ENCODE measurements at places on chromosomes 16 and 17.
A peak's percentile ranks its signal among the peaks of the same experiment; 100 is the strongest.

GRCh38 chr17:68396226-68397107, 60.8 kb downstream of the WIPI1 start:
- no peak for DNase-seq

- DNase-seq, result peak; percentile 17
These were observed 387.1 kb upstream of the TNRC6C start for GRCh38 chr17:77571155-77571981.

DNA sequence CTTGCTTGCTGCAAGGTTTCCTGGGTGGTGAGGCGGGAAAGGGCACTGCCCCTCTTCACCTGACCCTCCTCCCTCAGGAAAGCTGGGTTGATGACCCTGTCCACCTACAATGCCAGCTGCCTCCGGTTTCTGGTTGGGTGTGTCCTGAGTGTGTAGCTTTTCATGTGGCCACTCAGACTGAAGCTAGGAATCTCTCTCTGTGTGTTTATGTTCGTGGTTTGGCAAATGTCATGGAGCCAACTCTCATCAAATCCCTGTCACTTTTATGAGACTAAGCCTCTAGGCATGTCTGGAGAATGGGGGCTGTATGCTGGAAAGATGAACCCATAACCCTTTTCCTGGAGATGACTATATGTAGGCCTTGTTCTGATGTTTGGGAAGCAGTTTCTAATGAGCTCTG, 17.1 kb downstream of the PLEKHG4 start:
- DNase-seq, result no peak

- no peak for DNase-seq
These were observed 71.6 kb downstream of the GSG1L start for GRCh38 chr16:27991876-27992275.

DNA sequence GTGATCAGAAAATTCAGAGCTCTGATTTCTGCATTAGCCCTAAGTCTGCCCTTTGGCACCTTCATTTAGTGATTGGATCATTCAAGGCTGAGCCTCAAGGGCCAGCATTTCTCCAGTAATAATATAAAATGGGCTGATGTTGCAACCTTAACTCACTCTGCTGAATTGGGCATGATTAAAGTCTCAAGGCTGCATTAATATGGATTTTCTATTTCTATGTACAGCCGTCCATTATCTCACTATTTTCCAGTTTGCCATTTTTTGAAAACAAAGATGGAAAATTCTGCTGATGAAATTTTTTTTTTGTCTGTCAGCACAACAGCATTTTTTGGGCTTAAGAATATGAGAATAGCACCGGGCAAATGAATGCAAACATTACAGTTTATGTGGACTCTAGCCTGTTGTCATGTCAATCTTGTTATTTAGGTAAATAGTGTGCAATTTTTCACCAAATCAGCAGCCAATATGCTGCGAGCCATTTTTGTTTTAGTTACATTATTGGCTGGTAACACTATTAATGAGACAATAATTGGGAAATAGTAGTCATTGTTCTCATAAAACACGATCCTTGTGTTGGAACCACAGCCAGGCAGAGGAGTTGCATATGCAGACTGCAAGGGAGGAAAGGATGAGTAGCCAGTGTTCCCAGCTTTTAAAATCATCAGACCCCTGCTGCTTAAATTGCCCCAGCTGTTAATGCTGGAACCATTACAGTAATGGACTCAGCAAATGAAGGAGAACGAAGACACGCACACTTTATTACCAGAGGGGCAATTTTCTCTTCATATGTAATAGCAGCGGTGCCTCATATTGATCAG, 10.5 kb downstream of the FTO start:
- DNase-seq, result no peak

DNA sequence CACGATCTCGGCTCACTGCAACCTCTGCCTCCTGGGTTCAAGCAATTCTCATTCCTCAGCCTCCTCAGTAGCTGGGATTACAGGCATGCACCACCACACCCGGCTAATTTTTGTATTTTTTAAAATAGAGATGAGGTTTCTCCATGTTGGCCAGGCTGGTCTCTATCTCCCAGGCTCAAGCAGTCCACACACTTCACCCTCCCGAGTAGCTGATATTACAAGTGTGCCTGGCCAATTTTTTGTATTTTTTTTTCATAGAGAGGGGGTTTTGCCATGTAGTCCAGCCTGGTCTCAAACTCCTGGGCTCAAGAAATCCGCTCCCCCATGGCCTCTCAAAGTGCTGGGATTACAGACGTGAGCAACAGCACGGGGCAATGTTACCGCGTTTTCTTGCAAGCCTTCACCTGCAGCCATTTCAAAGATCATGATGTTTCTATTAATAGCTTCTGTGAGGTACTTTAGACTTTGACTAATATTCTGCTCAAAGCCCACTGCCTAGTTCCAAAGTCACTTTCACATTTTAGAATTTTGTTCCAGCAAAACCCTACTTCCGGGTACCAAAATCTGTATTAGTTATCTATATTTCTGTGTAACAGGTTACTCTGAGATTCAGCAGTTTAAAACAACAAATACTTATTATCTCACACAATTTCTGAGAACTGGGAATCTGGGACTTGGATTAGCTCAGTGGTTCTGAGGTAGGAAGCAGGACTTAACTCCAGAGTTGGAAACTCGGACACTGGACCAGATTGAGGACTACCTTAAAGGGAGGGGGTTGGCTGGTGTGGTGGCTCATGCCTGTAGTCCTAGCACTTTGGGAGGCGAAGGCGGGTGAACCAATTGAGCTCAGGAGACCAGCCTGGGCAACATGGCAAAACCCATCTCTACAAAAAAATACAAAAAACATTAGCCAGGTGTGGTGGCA, 12.0 kb upstream of the MED13 start:
- no peak for DNase-seq

GRCh38 chr16:65306722-65307121, 184.9 kb upstream of the CDH11 start:
- DNase-seq, result no peak

DNA sequence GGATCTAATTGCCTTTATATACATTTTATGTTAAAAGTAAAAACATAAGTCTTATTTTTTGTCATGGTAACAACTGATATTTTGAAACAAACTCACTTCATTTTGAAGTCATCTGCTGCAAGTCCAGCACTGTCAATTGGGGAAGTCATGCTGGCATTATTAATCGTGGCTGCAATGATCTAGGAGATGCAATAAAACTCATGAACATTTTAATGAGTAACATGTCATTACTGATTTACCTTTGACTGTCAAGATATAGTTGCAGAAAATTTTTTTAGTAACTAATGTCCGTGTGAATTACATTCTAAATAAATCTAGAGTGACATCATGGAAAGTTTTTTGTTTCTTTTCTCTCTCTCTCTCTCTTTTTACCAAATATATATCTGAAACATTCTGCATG, 17.3 kb upstream of the KRT24 start:
- no peak for DNase-seq

DNA sequence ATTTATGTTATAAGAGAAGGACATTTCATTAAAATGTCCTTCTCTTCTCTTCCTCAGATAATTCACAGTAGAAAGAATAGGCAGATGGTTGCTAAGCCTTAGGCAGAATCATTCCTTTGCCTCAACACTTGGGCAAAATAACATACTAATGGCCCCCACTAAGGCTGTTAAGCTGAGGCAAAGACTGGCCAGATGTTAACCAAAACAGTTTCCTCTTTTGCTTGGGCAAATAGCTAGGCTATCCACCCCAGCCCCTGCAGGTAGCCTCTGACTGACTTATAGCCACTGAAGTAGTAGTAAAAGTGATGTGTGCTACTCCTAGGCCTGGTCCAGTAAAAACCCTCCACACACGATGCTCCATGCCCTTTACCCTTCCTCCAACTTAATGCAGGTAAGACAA, 55.2 kb downstream of the SPAG9 start:
- DNase-seq, result no peak

- DNase-seq, result peak; percentile 53
These were observed 142.0 kb upstream of the RCVRN start for GRCh38 chr17:10046786-10047785.

- DNase-seq, result no peak
These were observed 16.1 kb downstream of the CCR7 start for GRCh38 chr17:40548982-40549685.

DNA sequence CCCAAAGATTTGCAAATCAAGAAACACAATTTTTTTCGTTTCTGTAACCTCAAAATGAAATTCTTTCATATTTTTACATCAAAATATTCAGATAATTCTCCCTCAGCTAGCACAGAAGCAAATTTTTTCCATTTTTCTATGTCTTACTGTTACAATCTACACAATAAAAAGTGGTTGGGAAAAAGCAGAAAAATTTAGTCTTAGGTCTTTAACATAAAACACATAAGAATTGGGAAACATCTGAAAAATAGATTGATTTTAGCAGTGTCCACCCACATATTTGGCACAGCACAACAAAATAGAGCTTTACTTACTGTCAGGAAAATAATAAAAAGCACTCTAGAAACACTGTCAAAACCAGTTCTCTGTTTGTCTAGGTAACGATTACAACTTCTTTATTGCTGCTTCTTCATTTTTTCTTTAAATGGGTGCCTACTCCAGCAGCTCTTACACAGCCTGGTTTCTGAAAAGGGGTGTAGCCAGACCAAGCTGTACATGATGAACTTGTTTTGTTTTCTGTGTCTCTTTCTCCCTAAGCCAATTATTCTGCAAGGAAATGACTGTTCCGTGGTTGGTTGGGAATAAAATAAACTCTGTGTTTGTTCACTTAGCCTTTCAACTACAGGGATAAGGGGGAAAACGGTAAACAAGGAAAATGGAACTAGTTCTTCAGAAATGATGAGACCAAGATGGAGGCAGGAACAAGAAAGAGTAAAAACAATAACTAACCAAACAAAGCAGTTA, at the start of gene ABCA6:
Gene ABCA6 (minus strand): TSS at position 465 of the 744 bp plus-strand sequence. CDS start 1,192 bp downstream, outside the sequence.
- DNase-seq, result peak; percentile 15
